ENCODE measurements at places on chromosomes 12 and 14. TPM values are rescaled to one million over a fixed set of nuclear protein-coding genes. Genes with fewer than 3 reads are reported as not detected.

The SLC39A5 gene
- 51.0 TPM for polyA plus RNA-seq

The MAX gene
- polyA plus RNA-seq, result 52.7 TPM

The ALDH2 gene
- 91.9 TPM for polyA plus RNA-seq

The KCNJ8 gene
- 19.0 TPM for polyA plus RNA-seq

The PLCZ1 gene
- 1.3 TPM for polyA plus RNA-seq

The COPS7A gene
- 61.9 TPM for polyA plus RNA-seq

The ASB2 gene
- polyA plus RNA-seq, result 0.40 TPM

The FAM181A gene
- not detected for polyA plus RNA-seq

The CFAP73 gene
- polyA plus RNA-seq, result 1.3 TPM

The ANG gene
- 3.3 TPM for polyA plus RNA-seq

The PTPRR gene
- polyA plus RNA-seq, result 0.60 TPM

The RASSF8 gene
- 83.8 TPM for polyA plus RNA-seq

- no peak for DNase-seq
Observed at GRCh38 chr14:105880616-105881015, 354.2 kb downstream of the TMEM121 start.

DNA sequence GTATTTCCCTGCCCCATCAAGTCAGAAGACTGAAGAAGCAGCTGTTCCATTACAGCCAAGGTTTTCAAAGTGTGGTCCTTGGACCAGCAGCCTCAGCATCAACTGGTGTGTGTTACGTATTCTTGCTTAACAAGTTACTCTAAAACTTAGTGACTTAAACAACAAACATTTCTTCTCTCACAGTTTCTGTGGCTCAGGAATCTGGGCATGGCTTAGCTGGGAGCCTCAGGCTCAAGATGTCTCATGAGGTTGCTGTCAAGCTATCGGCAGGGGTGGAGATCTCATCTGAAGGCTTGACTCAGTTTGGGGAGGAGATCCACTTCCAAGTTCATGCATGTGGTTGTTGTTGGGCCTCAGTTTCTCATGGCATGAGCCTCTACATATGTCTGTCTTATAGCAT, 174.5 kb downstream of the KTN1 start:
- no peak for DNase-seq

DNA sequence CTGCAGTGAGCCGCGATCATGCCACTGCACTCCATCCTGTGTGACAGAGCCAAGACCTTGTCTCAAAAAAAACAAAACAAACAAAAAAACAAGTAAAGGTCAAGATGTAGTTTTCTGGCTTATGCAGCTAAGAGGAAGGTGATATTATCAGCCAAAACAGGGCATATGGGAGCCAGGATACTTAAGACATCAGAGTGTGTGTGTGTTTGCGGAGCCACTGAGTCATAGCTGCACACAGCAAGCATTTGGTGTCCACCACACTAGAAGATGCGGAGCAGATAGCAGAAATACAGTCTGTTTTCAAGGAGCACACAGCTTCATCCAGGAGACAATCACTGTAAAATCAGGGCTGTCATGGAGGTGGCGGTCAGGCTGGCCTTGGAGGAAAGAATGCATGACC, 72.6 kb upstream of the REP15 start:
- no peak for DNase-seq

DNA sequence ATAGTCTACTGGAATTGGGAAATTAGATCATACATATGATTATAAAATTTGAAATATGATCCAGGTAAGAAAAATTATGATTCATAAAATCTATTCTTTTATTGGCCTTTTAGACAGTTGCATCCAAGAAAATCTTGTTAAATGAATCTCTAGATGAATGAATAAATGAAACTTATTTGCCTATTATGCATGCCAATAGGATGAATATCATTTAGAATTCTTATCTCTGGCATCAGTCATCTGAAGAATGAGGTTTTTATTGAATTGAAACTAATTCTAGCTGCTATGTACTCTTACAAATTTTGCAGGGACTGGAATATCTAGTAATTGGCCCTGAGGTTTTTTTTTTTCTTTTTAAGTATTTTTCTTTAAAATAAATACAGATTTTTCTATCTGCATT, 475.5 kb downstream of the NAV3 start:
- no peak for DNase-seq

- peak; percentile 46 for DNase-seq
Observed at GRCh38 chr14:26597071-26597588, 703 bp downstream of the NOVA1 start.

DNA sequence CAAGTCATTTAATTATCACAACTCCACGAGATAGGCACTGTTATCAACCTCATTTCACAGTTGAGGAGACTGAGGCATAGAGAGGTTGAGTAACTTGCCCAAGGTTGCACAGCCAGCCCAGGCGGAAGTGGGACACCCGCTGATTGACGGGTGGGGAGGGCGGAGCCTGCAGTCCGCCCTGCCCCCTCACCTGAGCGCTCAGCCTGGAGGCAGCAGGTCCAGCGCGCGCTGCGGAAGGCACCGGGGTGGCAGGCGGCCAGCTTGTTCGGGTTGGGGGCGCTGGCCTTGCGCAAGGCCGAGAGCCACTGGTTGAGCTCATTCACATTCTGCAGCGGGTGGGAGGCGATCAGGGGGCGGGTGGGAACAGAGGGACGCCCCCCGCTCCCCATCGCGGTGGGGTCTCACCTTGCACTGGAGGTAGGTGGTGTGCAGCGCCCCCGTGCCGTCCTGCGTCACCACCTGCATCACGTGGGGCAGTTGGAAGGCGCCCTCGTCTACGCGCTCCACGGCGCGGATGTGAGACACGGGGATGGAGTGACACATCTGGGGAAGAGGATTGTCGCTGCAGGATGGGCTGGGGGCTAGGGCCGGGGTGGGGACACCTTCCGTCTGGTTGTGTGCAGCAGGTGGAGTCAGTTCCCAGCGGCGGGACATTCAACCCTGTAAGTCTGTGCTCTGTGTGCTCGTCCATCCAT, 31.7 kb downstream of the RASAL1 start:
- DNase-seq, result peak; percentile 50

DNA sequence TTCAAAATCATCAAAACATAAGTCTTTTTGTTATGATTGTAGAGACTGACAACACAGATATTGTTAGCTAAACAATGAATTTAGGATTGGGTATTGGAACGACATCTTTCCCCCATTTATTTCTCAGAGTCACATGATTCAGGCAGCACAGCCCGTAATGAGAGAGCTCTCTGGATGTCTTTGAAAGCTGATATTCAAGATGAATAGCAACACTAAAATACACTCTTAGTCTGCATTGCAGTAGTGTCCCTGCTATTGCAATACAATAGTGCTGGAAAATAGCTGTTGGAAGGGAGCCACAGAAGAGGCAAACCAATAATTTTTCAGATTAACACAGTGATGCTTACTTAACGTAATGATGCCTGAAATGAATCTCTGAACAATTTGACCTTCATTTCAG, 9.9 kb downstream of the GTSF1 start:
- no peak for DNase-seq

DNA sequence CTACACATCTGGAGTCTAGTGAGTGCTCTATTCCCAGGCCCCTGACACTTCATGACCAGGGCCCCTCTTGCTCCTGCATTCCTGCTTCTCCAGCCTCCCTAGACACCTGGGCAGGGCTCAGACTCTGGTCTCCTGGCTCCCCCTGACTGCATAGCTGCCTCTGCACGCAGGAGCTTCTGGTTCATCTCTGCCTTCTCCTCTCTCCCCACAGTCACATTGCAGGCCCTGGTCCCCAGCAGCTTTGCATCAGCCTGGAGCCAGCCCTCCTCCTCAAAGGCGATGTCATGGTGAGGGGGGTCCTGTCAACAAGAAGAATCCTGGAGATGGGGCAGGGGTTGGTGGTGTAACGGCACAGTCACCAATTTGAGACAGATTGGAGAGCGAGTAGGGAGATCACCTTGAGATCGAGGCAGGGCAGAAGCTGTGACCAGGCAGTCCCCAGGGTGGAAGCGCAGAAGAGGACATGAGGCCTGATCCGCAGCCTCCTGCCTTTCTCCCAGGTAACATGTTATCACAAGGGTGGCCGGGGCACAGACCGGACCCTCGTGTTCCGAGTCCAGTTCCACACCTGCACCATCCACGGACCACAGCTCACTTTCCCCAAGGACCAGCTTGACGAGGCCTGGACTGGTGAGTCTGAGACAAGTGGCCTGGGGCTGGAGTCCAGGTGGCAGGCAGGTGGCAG, 8.1 kb downstream of the TNS2 start:
- no peak for DNase-seq

DNA sequence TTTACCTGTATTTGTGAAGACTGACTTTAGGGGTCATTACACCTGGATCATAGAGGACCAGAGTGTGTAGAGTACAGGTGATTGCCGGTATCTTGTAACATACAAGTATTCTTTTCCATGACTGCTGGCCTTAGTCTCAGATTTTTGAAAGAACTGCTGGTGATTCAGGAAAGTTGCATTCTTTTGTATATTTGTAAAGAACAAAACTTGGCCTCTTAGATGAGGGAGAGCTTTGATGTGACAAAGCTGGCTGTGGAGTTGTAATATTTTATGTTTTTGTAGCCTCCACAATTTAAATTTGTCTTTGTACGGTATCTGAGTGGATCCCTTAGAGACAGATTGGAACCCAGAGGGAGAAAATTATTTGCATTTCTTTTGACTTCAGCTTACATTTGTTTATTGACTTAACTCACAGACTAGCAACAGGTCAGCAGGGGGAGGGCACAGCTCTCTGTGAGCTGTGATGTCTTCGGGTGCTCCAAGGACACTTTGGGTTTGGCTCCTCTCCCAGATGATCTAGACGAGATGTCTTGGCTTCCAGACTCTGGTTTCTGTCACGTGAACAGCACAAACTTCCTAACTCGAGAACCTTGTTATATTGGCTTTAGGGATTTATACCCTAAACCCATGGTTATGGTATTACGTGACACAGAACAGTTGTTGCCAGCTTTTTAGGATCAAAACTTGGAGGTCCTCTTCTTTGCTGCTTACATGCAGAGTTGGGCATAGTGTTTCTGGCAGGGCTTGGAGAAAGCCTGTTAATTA, 65.9 kb downstream of the DAAM1 start:
- peak; percentile 69 for DNase-seq

DNA sequence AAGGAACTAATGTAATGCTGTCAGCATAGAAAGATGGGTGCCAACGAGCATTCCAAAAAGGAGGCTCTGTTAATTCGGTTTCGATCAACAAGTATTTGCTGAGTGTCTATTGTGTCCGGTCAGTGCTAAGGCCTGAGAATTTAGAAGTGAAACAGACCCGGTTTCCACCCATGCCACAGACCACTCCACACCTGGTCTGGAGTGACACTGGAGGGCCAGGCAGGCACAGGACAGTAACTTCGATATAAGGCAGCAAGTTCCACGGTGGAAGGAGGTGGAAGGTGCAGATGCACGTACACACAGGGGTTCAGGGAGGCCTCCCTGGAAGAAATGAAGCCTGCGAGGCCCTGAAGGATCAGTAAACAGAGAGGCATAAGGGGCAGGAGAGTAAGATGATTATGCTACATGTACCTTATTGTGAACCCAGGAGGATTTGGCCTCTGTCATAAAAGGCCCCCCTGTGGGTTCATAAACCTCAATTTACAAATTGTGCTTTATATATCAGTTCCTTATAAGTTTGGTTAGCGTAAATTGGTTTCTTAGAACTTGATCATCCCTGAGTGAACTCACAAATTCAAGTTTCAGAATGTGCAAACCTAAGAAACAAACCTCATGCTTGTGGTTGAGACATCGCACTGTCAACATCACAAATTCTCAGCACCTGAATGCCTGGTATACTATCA, 25.9 kb downstream of the SSH1 start:
- DNase-seq, result no peak

GRCh38 chr12:10718279-10718821, 4.8 kb downstream of the YBX3 start:
- DNase-seq, result peak; percentile 85

DNA sequence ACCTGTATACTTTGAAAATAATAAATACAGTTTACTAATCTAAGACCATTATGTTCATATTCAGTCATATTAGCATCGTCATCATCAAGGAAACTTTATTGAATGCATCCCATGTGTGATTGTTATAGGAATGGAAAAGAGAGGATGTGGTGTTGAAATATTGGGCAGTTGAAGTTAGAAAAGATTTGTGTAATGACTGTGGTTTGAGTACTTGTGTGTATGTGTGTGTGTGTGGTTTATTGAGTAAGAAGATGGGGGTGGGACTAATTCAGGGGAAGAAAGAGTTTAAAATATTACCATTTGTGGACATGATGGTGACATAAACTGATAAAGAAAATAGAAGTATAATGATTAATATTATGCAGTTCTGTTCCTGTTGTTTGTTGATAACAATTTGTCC, 238.7 kb upstream of the SEL1L start:
- no peak for DNase-seq

- DNase-seq, result no peak
Observed at GRCh38 chr12:123923927-123924326, 48.7 kb downstream of the CCDC92 start.

- no peak for DNase-seq
Observed at GRCh38 chr12:127903146-127903545, 363.8 kb upstream of the TMEM132C start.

DNA sequence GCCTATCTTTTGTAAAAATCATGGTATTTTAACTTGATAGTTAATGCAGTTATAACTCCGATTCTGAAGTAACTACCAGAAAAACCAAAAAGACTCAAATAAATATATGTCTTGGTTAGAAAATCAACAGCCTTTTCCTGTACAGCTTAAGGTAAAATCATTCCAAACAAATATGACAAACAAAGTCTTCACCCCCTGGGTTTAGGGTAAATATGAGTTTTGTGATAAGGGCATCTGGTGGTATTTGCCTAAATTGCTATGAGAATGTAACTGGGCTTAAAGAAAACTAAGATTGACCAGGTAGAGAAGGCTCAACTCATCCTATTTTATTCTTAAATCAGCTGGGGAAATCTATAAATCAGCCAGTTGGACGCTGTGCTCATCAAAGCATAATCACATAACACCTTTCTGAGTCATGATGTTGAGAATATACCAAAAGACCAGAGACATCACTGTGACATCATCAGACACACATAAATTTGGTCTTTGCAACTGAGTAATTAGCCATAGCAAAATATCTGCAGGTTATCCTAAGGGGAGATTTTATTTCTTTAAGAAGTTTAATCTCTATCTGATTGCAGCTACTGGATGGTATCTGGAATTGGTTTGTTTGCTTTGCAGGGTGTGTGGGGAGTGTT, 133.9 kb downstream of the STXBP6 start:
- DNase-seq, result no peak

Measured in left kidney (tissue), 8 donors.